ENCODE measurements at places on chromosomes 3 and 15.

GRCh38 chr3:46660003-46660402, 33.5 kb downstream of the ALS2CL start:
- no peak for DNase-seq

DNA sequence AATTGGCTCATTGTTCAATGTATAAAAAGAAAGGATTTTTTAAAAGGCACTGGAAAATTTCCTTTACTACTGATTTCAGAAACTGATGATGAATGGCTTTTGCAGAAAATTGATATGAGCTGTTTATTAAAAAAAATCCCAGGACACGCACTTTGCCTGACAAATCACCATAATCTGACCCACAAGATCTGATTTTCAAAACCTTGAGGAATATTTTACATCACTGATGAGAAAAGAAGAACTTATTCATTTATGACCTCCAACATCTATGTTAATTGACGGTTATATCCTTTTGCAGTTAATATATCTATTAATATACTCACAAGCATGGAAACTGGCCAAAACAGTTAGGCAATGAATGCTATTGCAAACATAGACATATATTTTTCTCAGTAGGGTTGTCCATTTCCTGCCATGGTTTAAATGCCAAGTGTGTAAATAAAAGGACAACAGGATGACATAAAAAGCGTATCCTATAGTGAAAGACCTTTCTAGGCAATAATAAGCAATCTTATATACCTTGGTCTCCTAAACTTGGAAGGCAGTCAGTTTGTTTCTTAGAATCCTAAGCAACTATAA, 109.7 kb upstream of the SLC7A14 start:
- no peak for DNase-seq

- DNase-seq: no peak
These were observed 51.2 kb upstream of the THRB start for GRCh38 chr3:24545887-24546286.

- DNase-seq: no peak
These were observed 166.9 kb downstream of the ADAMTS17 start for GRCh38 chr15:100174904-100175275.

Data from activated naive CD4-positive, alpha-beta T cell (primary cell).